ENCODE measurements at places on chromosomes 6 and 20. TPM values are rescaled to one million over a fixed set of nuclear protein-coding genes. Genes with fewer than 3 reads are reported as not detected.

Gene ARFGEF2
- 41.4 TPM for total RNA-seq

Gene MYH7B
- total RNA-seq = 0.39 TPM

Gene ABHD16A
- total RNA-seq = 64.6 TPM

Gene ULBP3
- 9.7 TPM for total RNA-seq

Gene SLC44A4
- 0.11 TPM for total RNA-seq

Gene E2F3
- total RNA-seq = 3.9 TPM

Gene DEFB114
- total RNA-seq = not detected

Gene CALHM5
- under 0.01 TPM for total RNA-seq

Gene MYBL2
- 45.0 TPM for total RNA-seq

Gene GRM1
- under 0.01 TPM for total RNA-seq

Gene BPIFB2
- total RNA-seq = not detected
